ENCODE measurements at places on chromosomes 12 and 14.

- DNase-seq, result no peak
These were observed 216.5 kb downstream of the SLC38A4 start for GRCh38 chr12:46609273-46609623.

- DNase-seq, result peak; percentile 1
These were observed 213.4 kb downstream of the CCER1 start for GRCh38 chr12:90741611-90742010.

GRCh38 chr12:56833780-56834179 is 70.7 kb downstream of the HSD17B6 start:
- no peak for DNase-seq

GRCh38 chr14:101929946-101930345 is 34.4 kb upstream of the DYNC1H1 start:
- no peak for DNase-seq

GRCh38 chr12:40054555-40055227 is 51.2 kb downstream of the SLC2A13 start:
- DNase-seq, result no peak

- DNase-seq, result no peak
These were observed 16.3 kb downstream of the CREBL2 start for GRCh38 chr12:12628013-12628412.

DNA sequence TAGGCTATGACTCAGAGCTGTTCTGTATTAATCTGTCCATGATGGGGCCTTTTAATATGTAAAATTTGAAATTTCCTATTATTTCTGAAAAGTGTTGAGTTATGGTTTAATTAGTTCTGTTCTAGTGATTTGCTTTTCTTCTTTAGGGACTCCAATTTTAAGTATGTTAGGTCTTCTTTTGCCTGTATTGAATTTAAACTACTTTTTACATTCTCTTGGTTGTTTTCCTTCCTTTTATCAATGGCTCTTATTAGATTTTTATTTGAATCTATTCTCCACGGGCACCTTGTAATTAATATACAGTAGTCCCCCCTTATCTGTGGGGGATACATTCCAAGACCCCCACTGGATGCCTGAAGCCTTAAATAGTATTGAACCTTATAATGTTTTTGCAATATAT is 46.4 kb downstream of the DDHD1 start:
- no peak for DNase-seq

- no peak for DNase-seq
These were observed 397 bp upstream of the BORCS5 start for GRCh38 chr12:12356467-12356895.

DNA sequence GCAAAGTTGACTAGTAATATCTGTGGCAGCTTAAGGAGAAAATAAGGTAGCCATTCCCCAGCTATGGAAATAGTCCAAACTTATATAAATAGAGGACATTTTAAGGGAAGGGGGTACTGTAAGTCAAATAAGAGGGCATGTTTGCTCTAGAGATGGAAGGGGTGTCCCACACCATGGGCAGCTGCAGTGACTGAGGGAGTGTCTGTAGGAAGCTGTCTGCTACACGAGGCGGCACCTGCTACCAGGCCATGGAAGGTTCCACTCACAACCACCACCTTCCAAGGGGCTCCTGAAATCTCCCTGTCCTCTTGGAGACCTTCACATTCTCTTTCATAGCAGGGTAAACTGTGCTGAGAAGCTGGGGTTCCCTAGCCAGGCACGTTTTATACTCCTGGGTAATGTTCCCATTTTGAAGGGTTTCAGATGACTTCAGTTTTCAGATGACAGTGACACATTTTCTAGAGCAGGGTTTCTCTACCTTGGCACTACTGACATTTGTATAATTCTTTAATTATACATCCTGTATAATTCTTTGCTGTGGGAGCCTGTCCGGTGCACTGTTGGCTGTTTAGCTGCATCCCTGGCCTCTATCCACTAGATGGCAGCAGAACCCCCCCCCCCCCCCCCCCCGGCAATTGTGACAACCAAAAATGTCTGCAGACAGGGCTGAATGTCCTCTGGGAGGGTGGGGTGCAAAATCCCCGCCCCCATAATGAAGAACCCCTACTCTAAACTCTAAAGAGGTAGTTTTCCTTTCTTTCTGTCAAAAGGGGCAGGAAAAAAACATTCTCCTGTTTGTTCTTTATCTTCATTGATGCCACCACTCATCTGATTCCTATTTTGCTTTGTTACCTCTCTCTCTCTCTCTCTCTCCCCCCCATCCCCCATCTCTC is 11.6 kb upstream of the SMCO2 start:
- DNase-seq, result peak; percentile 13

GRCh38 chr14:52268279-52269061 is 972 bp downstream of the PTGDR start:
- DNase-seq, result peak; percentile 67

DNA sequence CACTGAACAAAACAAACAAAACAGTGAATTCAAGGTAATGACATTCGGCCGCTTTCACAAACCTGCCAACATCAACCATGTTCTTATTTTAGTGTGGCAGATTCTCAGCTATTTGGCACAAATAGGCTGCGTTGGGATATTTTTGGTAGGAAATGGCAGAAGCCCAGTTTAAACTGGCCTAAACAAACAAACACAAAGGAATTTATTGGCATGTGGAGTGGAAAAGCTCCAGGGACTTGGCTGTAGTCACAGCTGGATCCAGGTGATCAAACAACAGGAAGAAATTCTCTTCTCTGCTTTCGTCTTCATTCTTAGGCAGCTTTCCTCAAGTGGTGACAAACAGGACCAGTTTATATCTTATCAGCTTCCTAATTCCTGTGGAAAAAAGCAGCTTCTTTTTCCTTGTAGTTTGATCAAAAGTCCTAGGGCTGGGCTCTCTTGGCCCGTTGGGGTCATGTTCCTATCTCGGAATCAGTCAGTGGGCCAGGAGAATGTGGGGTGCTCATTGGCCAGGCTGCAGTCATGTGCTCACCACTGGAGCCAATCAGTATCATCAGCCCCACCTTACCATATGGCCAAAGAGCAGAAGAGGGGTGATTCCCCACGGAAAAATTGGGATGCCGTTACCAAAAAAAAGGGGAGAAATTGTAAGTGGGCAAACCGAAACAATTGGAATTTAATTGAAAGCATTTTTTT is 22.6 kb downstream of the C12orf75 start:
- no peak for DNase-seq

DNA sequence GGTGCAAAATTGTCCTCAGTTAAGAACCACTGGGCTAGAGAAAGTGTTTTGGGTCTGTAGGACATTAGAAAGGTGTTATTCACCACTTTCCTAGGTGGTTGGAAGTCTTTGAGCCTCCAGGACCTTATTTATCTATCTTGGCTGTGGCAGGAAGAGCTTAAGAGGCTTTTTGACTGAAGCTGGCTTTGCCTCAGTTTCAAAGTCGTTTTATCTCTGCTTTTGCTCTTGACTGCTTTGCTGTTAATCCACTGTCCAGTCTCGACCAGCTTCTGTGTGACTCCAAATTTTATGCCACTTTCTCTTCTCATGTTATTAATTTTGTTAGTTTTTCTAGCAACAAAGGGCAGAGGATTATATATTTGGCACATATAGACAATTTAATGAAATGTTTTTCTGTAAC is 60.3 kb downstream of the PPHLN1 start:
- DNase-seq, result no peak

- DNase-seq, result no peak
These were observed 56.2 kb downstream of the SDR9C7 start for GRCh38 chr12:56878010-56878339.

DNA sequence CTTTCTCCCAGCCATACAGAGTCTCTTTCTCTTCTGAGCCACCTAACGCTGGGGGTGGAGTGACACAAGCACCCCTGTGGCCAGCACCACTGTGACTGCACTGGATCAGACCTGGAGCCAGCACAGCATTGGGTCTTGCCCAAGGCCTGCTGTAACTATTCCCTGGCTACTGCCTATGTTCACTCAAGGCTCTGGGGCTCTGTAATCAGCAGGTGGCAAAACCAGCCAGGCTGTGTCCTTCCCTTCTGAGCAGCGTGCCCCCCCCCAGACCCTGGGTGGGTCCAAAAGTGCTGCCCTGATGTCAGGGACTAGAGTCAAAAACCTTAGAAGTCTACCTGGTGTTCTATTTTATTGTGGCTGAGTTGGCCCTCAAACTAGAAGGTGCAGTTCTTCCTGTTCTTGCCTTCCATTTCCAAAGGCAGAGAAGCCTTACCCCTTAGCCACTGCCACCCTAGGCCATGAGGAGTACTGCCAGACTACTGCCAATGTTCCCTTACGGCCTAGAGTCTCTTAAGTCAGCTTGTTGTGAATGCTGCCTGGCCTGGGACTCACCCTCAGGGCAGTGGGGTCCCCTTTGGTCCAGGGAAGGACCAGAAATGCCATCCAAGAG is 49.9 kb downstream of the PELI2 start:
- DNase-seq, result no peak

DNA sequence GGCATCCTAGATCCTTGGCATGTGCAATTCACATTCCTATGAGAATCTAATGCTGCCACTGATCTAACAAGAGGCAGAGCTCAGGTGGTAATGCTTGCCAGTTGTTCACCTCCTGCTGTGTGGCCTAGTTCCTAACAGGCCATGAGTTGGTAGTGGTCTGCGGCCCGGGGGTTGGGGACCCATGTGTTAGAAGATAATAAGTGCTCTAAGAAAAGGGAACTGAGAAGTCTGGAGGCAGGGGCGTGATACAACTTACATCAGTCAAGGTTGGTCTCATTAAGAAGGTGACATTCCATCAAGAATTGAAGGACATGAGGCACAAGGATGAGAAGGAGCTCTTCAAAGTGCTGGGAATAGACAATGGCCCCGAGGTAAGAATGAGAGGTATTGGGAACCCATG is 49.3 kb downstream of the OVCH1 start:
- DNase-seq, result no peak

Data from retina (tissue), 1 donor.